ENCODE measurements at places on chromosomes 3 and 15. TPM values are rescaled to one million over a fixed set of nuclear protein-coding genes. Genes with fewer than 3 reads are reported as not detected.
A peak's percentile ranks its signal among the peaks of the same experiment; 100 is the strongest.

Gene TM4SF1
- 921 TPM for total RNA-seq

GRCh38 chr3:14517601-14518431, 22.3 kb downstream of the GRIP2 start:
- DNase-seq = no peak

- DNase-seq = no peak
Measured at GRCh38 chr3:82259994-82260393, 498.5 kb upstream of the GBE1 start.

DNA sequence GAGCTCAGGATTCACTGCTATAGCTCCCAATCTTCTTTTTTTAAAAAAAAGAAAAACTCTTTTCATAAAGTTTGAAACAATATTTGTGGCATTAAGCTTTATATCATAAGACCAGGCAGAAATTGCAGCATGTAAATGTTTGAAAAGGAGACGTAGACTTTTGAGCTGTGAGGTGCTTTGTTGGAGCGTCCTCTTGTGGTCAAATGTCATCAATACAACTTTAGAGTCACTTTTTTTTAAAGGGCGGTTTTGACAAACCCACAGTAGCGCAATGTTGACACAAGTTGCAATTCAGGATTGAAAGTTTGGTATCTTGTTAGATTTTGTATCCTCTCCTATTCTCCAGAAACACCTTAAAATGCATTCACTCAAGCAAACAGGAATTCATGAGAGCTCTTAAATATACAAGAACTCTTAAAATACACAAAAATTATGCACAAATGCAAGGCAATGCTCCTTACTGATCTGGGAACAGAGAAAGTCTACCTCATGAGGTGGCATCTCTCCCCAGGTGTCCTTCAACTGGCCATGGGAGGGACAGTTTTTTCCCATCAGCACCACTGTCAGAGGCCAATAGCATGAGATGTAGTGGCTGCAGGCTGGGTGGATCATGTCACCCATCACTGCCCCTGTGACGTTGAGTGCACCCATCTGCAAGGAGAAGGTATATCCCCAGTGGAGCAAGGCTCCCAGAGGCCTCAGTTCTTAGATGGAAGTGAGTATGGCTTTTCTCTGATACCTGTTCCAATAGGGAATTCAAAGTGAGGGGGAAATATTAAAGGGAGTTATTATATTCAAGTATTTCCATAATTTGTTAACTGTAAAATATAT, 70.7 kb downstream of the ANXA2 start:
- DNase-seq = peak; percentile 78

- DNase-seq = no peak
Measured at GRCh38 chr3:118782755-118783202, 251.9 kb downstream of the IGSF11 start.

- no peak for DNase-seq
Measured at GRCh38 chr3:147919496-147919895, 510.3 kb downstream of the ZIC1 start.

GRCh38 chr3:119588112-119588511, 8.8 kb downstream of the ADPRH start:
- peak; percentile 41 for DNase-seq

- DNase-seq = no peak
Measured at GRCh38 chr15:72184165-72184811, 13.3 kb downstream of the GRAMD2A start.

- peak; percentile 48 for DNase-seq
Measured at GRCh38 chr3:13021141-13022114, 51.8 kb downstream of the IQSEC1 start.

GRCh38 chr3:158313338-158313927, 203.5 kb downstream of the RSRC1 start:
- DNase-seq = peak; percentile 69

Gene CCR3
- not detected for total RNA-seq

GRCh38 chr15:52011711-52012144, 7.3 kb upstream of the MAPK6 start:
- DNase-seq = peak; percentile 84

DNA sequence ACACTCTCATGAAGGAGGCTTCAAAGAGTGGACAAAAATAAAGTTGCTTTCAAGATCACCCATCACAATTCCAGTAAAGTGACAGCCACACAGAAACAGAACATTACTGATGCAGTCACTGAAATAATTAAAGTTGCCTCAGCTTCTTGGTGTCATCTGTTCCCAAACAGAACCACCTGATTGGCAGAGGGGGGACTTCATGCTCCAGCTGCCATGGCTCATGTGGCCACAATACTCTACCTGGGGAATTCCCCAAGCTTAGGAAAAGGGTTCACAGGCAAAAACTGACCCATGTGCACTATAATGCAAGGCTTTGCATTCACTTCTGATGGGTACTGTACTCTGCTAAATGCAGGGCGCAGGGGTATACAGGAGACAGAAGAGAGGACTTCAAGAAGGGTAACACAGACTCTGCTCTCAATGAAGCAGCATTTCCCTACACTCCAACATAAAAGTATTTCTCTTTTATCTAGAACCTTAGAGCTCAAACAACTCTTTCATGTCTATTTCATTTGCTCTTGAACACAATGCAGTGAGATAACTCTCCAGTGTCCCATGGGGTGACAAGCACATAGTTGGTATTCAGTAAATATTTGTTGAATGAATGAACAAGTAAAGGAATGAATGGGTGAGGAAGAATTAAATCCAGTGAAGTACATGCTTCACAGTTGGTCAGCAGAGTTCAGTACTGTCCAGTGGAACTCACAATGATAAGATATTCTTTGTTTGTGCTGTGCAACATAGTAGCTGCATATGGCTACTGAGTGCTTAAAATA, 8.6 kb upstream of the CTNNB1 start:
- DNase-seq = no peak
